ENCODE measurements at places on chromosomes 11 and 22.

GRCh38 chr11:31649129-31649966 is 139.8 kb downstream of the ELP4 start:
- H3K4me3 ChIP-seq, result no peak overlapping the region
- H3K27me3 ChIP-seq, result no peaks in the 10 kb centered on the region

DNA sequence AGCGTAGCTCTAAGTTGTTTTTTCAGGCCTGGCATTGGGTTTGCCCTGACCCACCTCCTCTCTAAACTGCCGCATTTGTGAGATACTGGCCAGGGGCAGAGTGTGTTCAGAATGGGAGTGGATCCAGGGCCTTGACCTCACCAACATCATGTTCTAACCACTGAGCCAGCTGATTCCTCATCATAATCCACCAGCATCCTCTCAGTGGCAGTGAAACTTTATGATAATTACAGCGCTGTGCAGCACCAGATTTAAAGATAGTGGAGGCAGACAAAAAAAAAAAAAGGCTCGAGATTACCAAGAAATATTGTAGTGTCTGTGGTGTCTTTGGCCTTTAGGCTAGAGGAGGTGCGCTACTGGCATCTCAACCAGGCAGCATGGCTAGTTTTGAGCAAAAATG is 53.0 kb downstream of the KREMEN1 start:
- no peaks in the 10 kb centered on the region for H3K36me3 ChIP-seq
- H3K27me3 ChIP-seq, result no peaks in the 10 kb centered on the region
- peaks cover 3% of the 10 kb centered on the region for H3K4me1 ChIP-seq

DNA sequence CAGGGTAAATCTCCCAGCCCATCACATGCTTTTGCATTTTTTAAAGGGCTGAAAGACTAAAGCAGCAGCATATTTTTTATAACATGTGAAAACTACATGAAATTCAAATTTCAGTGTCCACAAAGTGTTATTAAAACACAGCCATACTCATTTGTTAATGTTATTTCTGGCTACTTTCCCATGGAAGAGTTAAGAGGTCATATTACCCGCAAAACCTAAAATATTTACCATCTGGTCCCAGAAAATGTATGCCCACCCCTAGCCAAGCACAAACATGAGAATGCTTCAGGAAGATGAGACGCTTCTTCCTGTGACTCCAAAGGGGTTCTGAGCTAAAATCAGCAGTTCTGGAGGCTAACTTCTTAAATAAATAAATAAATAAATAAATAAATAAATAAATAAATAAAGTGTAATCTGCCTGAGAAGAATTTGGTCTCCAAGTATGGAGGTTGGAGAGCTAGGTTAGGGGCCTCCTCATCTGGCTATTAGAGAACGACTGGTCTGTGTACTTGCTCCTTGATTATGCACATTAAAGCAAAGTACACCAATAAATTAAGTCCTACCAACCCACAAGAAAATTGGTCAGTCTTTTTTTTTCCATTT is 9.7 kb downstream of the IMMP1L start:
- no peak overlapping the region for H3K4me3 ChIP-seq
- peak; percentile 63 for DNase-seq
- no peaks in the 10 kb centered on the region for H3K36me3 ChIP-seq
- H3K27me3 ChIP-seq, result no peaks in the 10 kb centered on the region
- H3K27ac ChIP-seq, result no peak overlapping the region

DNA sequence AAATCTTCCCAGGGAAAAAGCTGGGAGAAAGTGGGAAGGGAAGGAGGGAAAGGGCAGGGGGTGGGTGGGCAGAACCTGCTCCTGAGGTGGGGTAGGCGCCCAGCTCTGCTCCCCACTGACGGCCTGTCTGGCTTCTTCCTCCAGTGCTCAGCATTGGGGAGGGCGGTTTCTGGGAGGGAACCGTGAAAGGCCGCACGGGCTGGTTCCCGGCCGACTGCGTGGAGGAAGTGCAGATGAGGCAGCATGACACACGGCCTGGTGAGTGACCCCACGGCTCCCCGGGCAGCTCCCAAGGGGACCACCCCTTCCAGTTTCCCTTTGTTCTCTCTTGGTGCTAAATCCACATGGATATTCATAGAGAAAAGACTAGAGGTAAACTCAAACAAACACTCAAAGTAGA is 25.9 kb downstream of the SHANK3 start:
- H3K4me3 ChIP-seq, result no peak overlapping the region
- H3K27me3 ChIP-seq, result peaks cover 12% of the 10 kb centered on the region
- no peak for DNase-seq

GRCh38 chr11:33435216-33435615 is 178.0 kb downstream of the HIPK3 start:
- H3K27ac ChIP-seq, result no peak overlapping the region
- H3K36me3 ChIP-seq, result no peaks in the 10 kb centered on the region
- no peaks in the 10 kb centered on the region for H3K4me1 ChIP-seq
- H3K27me3 ChIP-seq, result no peaks in the 10 kb centered on the region
- no peak for DNase-seq

GRCh38 chr11:7673724-7674434 is 579 bp upstream of the CYB5R2 start:
- H3K36me3 ChIP-seq, result no peaks in the 10 kb centered on the region
- peaks cover 14% of the 10 kb centered on the region for H3K27me3 ChIP-seq
- DNase-seq, result no peak
- peak overlapping the region; percentile 35 for H3K4me3 ChIP-seq
- H3K4me1 ChIP-seq, result no peaks in the 10 kb centered on the region

GRCh38 chr22:39275814-39276439 is 31.1 kb upstream of the PDGFB start:
- H3K4me3 ChIP-seq, result no peak overlapping the region
- H3K36me3 ChIP-seq, result no peaks in the 10 kb centered on the region
- no peak for DNase-seq
- H3K4me1 ChIP-seq, result peaks cover 10% of the 10 kb centered on the region
- H3K27me3 ChIP-seq, result no peaks in the 10 kb centered on the region

- H3K4me3 ChIP-seq, result no peak overlapping the region
- peaks cover 1% of the 10 kb centered on the region for H3K4me1 ChIP-seq
- H3K27me3 ChIP-seq, result no peaks in the 10 kb centered on the region
- no peak overlapping the region for H3K27ac ChIP-seq
- no peaks in the 10 kb centered on the region for H3K36me3 ChIP-seq
These were observed 384.4 kb upstream of the DDI1 start for GRCh38 chr11:103652013-103652412.

- H3K27ac ChIP-seq, result no peak overlapping the region
- H3K4me1 ChIP-seq, result peaks cover 7% of the 10 kb centered on the region
- H3K36me3 ChIP-seq, result no peaks in the 10 kb centered on the region
- no peak overlapping the region for H3K4me3 ChIP-seq
These were observed 63.4 kb downstream of the GRAMD1B start for GRCh38 chr11:123493349-123494063.

GRCh38 chr11:55895216-55895615 is 12.1 kb downstream of the TRIM51 start:
- no peaks in the 10 kb centered on the region for H3K27me3 ChIP-seq
- DNase-seq, result no peak
- H3K27ac ChIP-seq, result no peak overlapping the region
- H3K4me1 ChIP-seq, result no peaks in the 10 kb centered on the region
- no peaks in the 10 kb centered on the region for H3K36me3 ChIP-seq

- H3K4me3 ChIP-seq, result no peak overlapping the region
- peaks cover 27% of the 10 kb centered on the region for H3K4me1 ChIP-seq
- peak overlapping the region; percentile 72 for H3K27ac ChIP-seq
- peak; percentile 93 for DNase-seq
- no peaks in the 10 kb centered on the region for H3K36me3 ChIP-seq
These were observed 29.8 kb downstream of the MTMR3 start for GRCh38 chr22:29912605-29913398.

DNA sequence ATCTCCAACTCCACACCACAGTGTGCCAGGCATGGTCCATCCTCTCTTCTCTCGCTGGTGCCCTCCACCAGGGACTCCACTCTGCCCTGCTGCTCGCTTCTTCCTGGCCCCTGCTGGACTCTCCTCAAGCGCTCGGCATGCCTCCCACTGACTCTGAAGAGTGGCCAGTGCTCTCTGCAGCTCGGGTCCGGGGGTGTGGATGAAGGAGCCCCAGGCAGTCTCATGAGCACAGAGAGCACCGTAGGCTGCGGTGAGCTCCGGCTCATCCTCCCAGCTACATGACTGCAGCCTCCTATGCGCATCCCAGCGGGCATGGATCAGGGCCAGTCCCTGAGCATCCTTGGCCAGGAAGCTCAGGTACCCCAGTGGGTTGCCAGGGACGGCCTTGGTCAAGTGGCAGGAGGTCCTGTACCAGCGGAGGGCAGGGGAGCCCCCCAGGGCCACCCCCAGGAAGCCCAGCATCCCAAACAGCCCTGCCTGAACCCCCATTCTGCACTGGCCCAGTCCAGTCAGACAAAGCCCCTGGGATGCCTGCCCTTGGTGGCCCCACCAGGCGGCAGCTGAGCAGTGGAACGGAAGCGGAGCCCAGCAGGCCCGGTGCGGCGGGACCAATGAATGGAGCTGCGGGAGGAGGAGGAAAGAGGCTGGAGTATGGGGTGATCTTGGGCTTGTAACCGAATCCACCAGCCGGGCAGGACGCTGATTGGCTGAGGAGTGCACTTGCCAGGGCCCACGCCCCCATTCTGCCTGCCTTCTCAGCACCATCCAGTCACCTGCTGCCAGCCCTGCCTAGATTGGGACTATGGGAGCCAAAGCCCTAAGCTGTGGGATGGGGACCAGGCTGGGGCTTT is at the start of gene PLA2G3:
TSS of gene PLA2G3 (minus strand) at position 643 of the 851 bp plus-strand sequence. CDS start at position 489, 154 bp downstream.
- no peaks in the 10 kb centered on the region for H3K36me3 ChIP-seq
- no peak within 1 kb of the TSS for H3K27ac ChIP-seq
- H3K27me3 ChIP-seq, result peaks cover 29% of the 10 kb centered on the region

DNA sequence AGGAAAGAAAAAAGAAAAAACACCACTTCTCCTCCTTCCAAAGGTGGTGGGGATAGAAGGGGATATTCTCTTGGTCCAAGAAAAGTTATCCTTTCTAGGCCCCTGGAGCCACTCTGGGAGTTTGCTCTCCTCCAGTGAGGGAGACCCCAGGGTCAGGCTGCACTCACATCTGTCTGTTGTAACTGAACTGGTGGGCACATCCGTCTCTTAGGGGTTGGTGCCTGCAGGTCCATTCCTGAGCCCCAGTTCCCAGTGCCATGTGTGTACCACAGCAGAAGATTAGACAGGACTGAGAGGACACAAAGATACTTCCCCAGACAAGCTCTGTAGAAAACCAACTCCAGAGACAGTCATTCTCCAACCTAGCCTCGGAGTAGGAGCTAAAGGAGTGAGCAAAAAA is 3.1 kb upstream of the ATG2A start:
- H3K27me3 ChIP-seq, result no peaks in the 10 kb centered on the region
- DNase-seq, result no peak
- no peaks in the 10 kb centered on the region for H3K36me3 ChIP-seq
- no peak overlapping the region for H3K27ac ChIP-seq
- peaks cover 10% of the 10 kb centered on the region for H3K4me1 ChIP-seq
- H3K4me3 ChIP-seq, result no peak overlapping the region

GRCh38 chr11:121437686-121438078 is 14.4 kb upstream of the SORL1 start:
- no peak overlapping the region for H3K4me3 ChIP-seq
- H3K27ac ChIP-seq, result no peak overlapping the region
- no peaks in the 10 kb centered on the region for H3K36me3 ChIP-seq

GRCh38 chr11:116933961-116934360 is 96.5 kb upstream of the APOA1 start:
- H3K4me3 ChIP-seq, result no peak overlapping the region
- peaks cover 9% of the 10 kb centered on the region for H3K4me1 ChIP-seq
- DNase-seq, result no peak
- H3K27ac ChIP-seq, result no peak overlapping the region
- no peaks in the 10 kb centered on the region for H3K36me3 ChIP-seq
